ENCODE measurements at places on chromosomes 4 and X.

GRCh38 chr4:17189401-17189720 is 290.9 kb upstream of the LDB2 start:
- peak; percentile 6 for DNase-seq

GRCh38 chrX:53374222-53374820 is 48.1 kb downstream of the SMC1A start:
- no peak for DNase-seq

- DNase-seq = no peak
Observed at GRCh38 chrX:103674531-103675454, 11.7 kb downstream of the MORF4L2 start.

GRCh38 chr4:1603413-1604135 is 80.5 kb downstream of the FAM53A start:
- no peak for DNase-seq

GRCh38 chrX:44082829-44083228 is 109.6 kb upstream of the NDP start:
- DNase-seq = no peak

GRCh38 chr4:165448700-165449099 is 69.9 kb downstream of the CPE start:
- no peak for DNase-seq

DNA sequence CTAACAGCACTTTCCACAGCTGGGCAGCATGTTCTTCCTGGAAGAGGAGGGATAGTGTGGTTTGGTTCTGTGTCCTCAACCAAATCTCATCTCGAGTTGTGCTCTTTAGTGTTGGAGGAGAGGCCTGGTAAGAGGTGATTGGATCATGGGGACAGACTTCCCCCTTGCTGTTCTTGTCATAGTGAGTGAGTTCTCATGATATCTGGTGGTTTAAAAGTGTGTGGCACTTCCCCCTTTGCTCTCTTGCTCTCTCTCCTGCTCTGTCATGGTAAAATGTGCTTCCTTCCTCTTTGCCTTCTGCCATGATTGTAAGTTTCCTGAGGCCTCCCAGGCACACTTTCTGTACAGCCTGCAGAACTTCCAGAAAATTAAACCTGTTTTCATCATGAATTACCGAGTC is 133.7 kb upstream of the NDP start:
- DNase-seq = no peak

GRCh38 chrX:100880368-100880767 is 6.2 kb upstream of the NOX1 start:
- DNase-seq = peak; percentile 24

GRCh38 chr4:129344058-129344457 is 248.1 kb downstream of the C4orf33 start:
- peak; percentile 70 for DNase-seq

DNA sequence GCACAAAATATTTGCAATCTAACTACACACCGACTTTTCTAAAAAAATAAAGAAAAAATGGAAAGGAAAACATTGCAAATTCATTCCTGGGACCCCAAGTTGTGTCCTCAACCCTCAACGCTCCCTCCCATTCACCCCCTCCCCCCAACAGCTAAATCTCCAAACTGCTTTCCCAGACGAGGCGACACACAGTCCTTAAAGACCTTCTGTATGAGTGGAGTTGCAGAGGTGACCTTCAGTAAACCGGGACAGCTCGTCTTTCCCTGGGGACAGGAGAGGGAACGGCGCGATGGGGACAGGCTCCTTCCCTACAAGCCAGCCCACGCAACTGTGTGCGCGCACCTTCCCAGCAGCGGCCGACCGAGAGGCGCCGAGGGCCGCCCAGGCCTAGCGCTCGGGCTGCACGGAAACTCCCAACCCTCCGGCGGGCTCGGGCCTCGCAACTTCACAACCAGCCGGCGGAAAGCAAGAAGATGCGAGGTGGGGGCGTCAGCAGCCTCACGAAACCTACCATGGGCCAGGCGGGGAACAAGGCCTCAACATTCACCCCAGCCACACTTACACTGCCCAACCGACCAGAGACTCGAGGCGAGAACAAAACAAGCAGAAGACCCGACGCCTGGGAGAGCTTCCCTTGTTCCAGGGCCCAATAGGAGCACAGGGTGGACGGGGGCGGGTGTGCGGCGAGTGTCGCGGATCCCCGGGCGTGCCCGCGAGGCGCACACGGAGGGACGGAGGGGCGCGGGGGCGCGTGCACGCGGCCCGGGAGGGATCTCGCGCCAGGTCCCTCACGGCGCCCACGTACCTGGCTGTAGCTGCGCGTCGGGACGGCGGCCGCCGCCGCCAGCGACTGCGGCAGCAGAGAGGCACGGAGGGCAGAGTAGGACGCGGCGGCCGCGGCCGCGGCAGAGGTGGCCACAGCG is 763 bp downstream of the GRSF1 start:
- DNase-seq = peak; percentile 65

DNA sequence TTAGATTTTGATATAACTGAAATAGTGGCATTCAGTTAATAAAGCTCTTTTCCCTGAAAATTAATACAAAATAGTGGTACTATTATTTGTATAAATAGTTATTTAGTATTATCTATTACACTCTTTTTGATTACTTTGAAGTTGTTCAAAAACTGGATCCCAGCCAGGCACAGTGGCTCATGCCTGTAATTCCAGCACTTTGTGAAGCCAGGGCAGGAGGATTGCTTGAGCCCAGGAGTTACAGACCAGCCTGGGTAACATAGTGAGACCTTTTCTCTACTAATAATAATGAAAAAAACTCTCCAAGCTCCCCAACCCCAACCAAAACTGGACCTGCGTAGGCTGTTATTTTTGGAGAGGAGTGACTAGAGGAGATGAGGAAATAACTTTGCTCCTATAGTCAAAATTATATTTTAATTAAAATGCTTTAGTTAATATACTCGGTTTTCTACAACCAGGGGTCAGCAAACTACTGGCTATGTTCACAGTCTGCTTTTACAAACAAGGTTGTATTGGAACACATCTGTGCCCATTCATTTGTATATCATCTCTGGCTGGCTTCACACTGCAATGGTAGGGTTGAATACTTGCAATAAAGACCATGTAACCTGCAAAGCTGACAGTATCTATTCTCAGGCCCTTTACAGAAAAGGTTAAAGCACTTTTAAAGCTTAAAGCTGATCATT is 27.6 kb downstream of the GUCY1A1 start:
- DNase-seq = no peak

- DNase-seq = no peak
Observed at GRCh38 chrX:113950081-113950678, 633.7 kb upstream of the HTR2C start.

GRCh38 chr4:152158225-152158624 is 377.7 kb downstream of the FBXW7 start:
- DNase-seq = no peak
